Kasumi-1 (cell line): ENCODE measurements at places on chromosomes 3 and 15.
A peak's percentile ranks its signal among the peaks of the same experiment; 100 is the strongest.

- DNase-seq = no peak
Measured at GRCh38 chr3:30713885-30714503, 107.6 kb downstream of the TGFBR2 start.

DNA sequence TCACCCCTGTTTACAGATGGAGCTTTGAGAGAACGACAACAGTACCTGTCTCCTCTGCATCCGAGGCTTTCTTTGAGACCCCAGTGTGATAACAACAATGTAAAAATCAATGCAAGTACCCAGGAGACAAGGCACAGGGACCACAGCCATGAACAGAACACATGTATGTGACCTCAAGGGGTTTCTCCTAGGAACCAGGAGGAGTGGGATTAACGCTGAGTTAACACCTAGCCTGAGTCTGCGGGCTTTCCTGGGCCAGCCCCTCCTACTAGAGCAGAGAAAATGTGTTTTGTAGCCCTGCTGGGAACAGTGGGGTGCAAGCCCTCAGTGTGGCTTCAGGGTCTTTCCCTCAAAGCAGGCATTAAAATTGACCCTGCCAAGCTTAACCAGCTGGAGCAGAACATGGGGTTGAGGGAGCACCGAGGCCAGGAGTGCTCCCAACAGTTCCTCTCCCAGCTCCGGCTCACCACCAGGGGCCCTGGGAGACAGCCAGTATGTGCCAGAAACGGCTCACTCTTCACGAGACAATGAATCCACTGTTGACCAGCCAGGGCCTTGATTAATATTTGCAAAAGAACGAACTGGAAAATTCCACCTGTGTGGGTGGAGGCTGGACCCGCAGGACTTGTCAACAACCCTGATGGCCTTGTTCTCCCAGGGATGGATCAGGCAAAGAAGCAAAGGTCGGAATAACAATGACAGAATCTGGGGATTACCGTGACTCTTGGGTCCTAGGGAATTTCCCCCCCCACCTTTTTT is 3.6 kb downstream of the CHDH start:
- DNase-seq = no peak

GRCh38 chr3:54630101-54630623 is 297.7 kb downstream of the LRTM1 start:
- DNase-seq = no peak

- DNase-seq = no peak
Measured at GRCh38 chr3:163045945-163046344, 1549.3 kb downstream of the OTOL1 start.

- no peak for DNase-seq
Measured at GRCh38 chr15:51318382-51319150, 19.8 kb downstream of the CYP19A1 start.

- no peak for DNase-seq
Measured at GRCh38 chr3:53182764-53183355, 21.9 kb downstream of the PRKCD start.

DNA sequence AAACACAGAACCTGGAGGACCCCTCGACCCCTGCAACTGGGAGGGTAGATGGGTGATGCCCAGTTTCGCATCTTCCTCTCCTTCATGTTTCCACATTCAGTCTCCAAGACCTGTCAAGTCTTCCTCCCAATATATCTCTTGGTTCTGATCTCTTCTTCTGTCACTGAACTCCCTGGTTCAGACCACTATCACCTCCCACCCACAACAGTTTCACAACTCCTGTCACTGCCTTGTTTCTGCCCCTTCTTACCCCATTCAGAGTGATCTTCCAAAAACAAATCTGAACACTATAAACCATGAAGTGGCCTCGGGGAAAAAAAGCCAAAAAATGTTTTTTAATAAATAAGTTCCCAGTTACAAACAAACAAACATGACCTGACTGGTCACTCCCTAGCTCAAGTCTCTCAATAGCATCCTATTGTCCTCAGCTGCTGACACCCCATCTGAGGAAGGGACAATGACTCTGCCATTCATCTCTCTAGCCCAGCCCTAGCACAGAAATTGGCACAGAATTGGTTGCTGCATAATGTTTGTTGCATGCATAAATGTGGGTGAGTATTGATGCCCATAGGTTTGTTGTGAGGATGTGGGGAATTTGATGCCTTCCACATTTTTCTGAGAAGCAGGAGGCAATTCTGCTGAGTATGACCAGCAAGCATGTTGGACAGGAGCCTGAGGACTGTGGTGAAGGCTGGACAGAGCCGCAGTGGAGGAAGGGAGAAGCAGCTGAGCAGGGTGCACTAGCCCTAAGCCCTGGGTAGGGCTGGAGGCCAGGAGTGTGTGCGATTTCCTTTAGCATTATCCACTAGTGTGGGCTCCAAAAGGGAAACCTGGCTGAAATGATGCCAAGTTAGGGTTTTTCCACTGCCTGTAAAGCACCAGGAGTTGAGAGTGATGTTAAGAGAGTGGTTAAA is 12.2 kb upstream of the XYLB start:
- DNase-seq = no peak

DNA sequence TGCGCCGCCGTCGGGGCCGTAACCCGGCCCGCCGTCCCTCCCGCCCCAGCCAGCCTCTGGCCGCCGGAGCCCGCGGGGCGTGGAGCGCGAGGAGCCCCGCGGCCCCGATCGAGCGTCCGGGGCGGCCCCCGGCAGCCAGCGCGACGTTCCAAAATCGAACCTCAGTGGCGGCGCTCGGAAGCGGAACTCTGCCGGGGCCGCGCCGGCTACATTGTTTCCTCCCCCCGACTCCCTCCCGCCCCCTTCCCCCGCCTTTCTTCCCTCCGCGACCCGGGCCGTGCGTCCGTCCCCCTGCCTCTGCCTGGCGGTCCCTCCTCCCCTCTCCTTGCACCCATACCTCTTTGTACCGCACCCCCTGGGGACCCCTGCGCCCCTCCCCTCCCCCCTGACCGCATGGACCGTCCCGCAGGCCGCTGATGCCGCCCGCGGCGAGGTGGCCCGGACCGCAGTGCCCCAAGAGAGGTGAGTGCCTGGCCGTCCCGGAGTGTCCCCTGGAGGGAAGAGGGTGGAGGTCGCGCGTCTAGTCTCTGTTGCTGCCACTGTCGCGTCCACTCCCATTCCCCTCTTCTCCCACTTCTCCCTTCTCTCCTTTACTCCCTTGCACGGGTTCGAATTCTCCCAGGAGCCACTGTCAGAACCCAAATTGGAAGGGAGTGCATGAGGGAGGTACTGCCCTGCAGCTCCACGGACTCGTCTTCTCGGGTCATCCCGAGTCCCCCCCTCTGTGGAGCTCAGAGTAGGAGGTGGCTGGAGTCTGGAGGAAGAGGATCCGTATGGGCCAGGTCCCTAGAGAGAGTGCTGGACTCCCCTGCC is 585 bp downstream of the CSK start:
- peak; percentile 39 for DNase-seq

- DNase-seq = no peak
Measured at GRCh38 chr3:177553579-177553978, 356.3 kb upstream of the TBL1XR1 start.

DNA sequence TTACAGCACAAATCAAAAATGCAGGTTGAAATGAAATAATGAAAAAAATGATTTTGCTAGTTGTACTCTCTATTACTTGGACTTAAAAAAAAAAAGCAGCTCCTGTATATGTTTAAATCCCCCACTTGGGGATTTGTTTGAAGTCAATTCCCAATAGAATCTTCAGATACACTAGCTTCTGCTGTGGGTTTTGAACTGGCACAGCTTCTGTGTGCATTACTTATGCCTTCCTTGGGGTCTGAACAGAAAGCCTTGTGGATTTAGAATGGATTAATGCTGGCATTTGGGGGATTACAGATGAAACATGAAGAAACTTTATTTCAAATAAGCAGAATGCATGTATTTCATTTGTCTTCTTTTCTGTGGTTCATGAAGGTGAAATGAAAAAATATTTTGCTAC is 513.2 kb upstream of the TBL1XR1 start:
- DNase-seq = no peak

DNA sequence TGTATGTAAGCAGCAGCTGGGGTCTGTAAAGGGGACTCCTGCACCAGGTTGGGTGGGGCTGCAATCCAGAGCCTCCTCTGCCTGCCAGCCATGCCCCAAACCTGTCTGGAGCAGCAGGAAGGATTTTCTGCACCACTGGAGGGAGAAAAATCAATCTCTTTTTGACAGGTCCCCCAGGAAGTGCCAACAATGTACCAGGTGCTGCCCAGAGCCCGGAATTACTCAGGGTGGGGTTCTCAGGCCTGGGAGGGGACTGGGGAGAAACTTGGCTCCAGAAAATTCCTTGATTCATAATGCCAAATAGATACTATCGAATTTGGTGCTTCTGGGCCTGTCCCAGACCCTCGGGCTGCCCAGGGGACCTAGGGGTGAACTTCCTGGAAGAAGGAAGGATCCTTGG is 52.6 kb downstream of the WNT7A start:
- no peak for DNase-seq

- no peak for DNase-seq
Measured at GRCh38 chr15:98333251-98333650, 315.1 kb upstream of the IGF1R start.

- no peak for DNase-seq
Measured at GRCh38 chr3:173548261-173548660, 150.7 kb downstream of the NLGN1 start.

DNA sequence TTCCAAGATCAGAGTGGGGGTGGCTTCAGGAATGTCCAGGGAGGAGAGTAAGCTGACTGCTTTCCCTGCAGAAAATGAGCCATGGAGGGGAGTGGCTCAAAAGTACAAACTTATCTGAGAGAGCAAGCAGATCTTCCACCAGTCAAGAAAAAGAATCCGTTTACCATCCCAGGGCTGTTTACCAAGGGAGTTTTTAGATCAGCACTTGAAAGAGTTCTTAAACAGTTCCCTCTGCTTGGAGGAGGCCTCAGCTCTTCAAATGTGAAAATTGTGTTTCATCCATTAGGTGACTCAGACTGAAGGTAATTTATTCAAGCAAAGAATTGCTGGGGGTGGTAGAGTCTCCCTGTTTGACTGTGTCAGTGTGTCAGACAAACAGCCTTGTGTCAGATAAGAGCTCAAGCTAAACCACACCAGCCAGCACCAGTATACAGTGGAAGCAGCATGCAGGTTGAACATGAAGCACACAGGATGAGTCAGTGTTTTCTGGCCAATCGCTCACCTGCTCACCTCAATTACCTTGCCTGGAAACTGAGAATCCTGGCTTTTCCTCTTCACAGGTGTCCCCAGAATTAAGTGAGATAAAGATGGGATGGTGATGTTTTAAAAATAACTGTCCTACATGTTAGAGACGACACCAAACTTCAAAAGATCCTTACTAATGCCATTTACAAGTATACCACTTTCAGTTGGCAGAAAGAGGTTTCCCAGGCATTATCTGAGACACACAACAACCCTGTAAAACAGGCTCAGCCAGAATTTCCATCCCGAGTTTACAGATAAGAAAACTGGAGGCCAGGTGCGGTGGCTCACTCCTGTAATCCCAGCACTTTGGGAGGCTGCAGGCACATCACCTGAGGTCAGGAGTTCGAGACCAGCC is 21.7 kb downstream of the SH3BP5 start:
- no peak for DNase-seq

DNA sequence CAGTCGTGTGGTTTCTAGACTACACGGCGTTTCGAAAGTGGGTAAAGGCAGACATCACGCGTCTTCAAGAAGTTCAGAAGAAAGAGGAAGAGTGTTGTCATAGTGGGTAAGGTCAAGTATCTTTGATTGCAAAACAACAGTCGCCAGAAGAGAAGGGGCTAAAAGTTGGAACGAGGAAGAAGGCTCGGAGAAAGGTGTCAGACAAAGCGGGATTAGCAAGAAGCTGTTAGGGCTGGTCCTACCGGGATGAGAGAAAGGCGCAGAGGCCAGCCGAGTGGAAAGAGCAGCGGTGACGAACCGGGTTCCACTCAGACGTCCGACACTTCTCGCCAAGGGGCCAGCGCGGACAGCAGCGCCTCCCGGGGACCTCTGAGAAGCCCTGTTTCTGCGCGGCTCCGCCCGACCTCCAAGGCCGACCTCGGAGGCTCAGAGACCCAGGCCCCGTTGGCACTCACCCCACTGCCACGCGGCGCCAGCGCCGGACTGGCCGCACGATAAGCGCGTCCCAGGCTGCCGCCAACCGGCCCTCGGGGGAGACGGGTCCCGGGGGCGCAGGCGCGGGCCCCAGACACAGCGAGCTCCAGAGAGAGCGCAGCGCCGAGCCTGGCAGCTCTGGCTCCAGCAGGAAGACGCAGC is 436 bp downstream of the ADPGK start:
- peak; percentile 84 for DNase-seq

GRCh38 chr15:84911879-84912660 is 27.6 kb downstream of the SLC28A1 start:
- no peak for DNase-seq

- DNase-seq = no peak
Measured at GRCh38 chr15:44136991-44137477, 58.0 kb downstream of the FRMD5 start.

- no peak for DNase-seq
Measured at GRCh38 chr3:112855883-112856282, 9.2 kb upstream of the CD200R1L start.

GRCh38 chr3:127193341-127193740 is 410 bp downstream of the PRR23E start:
- no peak for DNase-seq

GRCh38 chr3:52262447-52262846 is 16.0 kb downstream of the WDR82 start:
- no peak for DNase-seq

- no peak for DNase-seq
Measured at GRCh38 chr3:197064771-197065170, 35.2 kb upstream of the MELTF start.

DNA sequence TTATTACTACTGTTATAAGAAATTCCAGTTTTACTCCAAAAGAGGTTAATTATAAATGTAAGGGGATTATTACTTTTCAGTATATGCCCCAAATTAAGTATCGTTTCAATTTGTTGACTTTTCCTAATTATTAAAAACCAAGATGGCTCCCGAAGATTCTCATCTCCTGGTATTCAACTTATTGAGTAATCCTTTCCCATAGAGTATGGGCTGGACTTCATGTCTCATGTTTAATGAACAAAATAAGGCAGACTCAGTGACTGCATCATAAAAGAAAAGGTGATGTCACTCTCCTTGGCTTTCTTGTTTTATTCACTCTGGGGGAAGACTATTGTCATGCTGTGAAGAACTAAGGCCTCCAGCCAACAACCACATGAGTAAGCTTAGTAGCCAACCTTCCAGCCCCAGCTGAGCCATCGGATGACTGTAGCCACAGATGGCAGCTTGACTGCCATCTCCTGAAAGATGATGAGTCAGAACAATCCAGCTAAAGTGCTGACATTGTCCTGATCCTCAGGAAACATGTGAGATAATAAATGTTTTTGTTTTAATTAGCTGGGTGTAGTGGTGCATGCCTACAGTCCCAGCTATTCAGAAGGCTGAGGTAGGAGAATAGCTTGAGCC is 17.3 kb downstream of the IGF2BP2 start:
- DNase-seq = peak; percentile 42

DNA sequence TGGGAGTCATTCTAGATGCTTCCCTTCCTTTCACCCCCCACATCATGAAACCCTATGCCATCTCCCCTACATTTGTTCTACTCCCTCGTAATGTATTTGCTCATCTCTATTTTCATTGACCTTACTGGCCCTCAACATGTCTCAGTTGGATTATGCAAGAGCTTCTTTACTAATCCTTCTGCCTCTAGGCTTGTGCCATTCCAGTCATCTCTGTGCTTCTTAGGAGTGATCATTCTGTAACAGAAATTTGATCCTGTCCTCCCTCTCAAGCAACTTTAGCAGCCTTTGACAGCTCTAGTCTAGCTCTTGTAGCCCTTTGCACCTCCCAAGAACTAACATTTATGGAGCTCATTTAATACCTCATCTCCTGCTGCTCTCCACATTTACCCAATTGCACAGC is 64.7 kb downstream of the ISL2 start:
- DNase-seq = no peak

- no peak for DNase-seq
Measured at GRCh38 chr3:61600195-61600594, 38.8 kb downstream of the PTPRG start.
